Foreskin melanocyte (primary cell): ENCODE measurements at places on chromosomes 2 and 18.
A peak's percentile ranks its signal among the peaks of the same experiment; 100 is the strongest.

DNA sequence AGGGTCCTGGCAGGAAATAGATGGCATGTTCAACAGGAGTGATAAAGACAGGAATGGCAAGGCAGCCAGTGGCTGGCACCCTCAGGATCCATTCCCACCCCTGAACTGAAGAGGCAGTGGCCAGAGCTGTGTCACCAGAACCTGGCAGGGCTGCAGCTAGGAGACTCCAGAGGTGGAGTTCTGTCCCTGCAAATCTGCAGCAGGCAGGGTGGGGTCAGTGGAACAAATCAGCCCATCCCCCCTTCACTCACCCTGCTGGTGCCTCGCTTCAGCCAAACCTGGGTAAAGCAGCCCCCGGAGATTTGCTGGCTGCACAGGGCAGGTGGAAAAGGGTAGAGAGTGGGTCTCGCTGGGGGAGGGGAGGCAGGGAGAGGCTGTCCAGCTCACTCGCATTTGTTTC is 12.7 kb downstream of the INPP5D start:
- DNase-seq: no peak

GRCh38 chr2:45904267-45904945 is 252.9 kb downstream of the PRKCE start:
- no peak for DNase-seq

GRCh38 chr18:13657974-13658373 is 68.4 kb downstream of the FAM210A start:
- no peak for DNase-seq

DNA sequence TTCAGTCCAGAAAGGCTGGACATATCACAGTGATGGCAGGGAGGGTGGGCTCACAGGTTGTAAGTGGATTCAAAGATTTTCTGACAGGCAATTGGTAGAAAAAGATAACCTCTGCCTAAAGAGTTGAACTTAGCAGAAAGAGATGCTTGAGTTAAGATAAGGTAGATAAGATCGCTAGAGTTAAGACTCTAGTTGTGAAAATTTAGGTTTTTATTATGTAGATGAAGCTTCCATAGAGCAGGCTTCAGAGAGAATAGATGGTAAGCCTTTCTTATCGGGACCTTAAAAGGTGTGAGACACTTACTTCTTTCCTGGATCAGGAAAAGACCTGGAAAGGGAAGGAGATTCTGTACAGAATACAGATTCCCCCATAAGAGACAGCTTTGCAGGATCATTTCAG is 134.4 kb downstream of the GULP1 start:
- no peak for DNase-seq

DNA sequence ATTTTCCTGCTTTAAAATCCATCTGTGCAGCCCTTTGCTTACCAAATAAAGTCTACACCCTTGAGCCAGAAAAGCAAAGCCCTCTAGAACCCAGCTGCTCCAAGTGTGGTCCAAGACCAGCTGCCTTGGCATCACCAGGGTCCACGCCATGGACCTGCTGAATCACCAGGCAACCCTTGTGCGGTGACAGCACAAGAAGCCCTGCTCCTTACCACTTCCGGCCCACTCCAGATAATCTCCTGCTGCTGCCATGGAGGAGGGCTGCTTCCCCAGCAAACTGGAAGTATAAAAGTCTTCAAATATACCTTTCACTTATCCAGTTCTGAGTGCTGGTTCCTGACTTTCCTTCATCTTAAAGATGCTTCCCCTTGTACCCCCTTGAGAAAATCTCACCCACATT is 106.0 kb upstream of the PKDCC start:
- DNase-seq: no peak

DNA sequence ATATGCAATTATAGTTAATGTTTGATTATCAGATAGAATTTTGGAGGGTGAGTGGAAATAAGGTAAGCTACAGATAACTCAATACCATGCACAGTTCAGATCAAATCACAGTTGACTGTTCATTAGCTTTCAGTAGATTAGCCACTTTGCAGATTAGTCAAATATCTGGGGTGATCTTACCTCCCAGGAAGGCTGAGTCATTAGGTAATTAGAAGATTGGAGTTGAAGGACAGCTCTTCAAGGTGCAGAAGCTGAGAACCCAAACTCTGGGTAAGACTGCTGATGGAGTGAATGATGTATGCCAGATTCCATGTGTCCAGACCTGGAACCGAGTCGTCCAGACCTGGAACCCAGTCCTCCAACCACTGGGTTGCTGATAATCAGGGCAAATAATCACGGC is 262.8 kb upstream of the UBE2E3 start:
- no peak for DNase-seq

DNA sequence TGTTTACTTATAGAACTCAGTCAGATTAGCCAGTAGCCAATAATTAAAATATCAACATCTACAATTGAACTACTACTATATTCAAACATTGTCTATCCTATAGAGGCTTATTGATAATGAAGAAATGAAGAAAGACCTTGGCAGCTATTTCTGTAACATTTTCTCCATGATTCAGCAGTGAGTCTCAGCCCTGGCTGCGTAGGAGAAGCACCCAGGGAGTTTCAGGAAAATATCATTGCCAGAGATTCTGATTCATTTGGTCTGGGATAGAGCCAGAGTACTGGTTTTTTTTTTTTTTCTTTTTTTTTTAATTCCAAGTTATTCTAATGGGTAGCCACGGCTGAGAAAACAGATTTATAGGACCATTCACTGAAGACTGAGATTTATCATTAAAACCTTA is 404.8 kb downstream of the TXNL1 start:
- DNase-seq: no peak

GRCh38 chr2:237675316-237675715 is 47.9 kb downstream of the LRRFIP1 start:
- no peak for DNase-seq

DNA sequence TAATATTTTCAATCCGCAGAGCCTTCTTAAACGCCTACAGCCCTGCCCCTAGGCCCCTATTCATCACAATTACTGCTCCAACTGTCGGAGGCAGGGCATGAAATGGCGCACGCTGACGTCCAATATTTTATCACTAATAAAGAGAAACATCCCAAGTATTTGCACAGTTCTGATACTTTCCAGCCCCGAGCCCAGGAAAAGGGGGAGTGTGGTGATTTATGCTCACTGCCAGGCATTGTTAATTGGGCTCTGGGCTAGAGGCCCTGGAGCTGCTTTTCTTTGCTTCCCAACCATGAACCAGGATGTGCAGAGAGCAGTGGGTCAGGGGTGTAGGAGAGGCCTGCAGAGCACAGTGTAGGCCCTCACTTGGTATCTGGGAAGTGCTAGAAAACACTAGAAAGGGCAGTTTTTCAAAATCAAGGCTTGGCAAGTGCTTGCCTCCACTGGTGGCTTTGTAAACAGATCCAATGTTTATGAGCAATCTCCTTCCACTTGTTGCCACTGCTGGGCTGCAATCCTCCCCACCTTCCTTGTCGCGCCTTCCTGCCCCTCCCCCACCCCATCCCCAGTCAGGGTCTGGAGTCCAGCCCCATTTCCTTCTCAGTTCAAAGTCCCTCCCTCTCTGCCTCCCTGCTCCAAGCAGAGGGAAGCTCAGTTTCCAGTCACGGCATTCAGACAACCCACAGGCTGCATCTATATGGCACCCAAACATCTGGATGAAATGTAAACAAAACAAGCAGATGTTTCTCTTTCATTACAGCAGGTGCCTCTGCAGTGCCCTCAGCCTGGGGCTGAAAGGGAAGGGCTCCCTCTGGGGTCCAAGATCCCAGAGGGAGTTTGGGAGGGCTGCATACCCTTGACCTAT is 83.9 kb upstream of the PKDCC start:
- DNase-seq: peak; percentile 46

DNA sequence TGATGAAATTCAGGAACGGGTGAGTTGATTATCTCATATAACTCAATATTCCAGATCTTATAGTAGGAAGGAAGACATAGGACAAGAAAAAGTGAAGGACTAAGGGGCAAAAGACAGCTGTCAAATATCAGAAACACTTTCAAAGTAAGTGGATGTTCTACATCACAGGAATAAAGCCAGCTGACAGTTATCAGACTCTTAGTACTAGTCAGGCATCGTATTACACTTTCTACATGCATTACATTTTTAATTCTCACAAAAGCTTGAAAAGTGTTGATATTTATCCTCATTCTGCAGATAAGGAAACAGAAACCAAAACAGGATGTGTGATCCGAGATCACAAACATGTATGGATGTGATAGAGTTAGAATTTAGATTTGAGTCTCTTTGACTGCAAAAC is 63.4 kb downstream of the DNAH6 start:
- DNase-seq: no peak

DNA sequence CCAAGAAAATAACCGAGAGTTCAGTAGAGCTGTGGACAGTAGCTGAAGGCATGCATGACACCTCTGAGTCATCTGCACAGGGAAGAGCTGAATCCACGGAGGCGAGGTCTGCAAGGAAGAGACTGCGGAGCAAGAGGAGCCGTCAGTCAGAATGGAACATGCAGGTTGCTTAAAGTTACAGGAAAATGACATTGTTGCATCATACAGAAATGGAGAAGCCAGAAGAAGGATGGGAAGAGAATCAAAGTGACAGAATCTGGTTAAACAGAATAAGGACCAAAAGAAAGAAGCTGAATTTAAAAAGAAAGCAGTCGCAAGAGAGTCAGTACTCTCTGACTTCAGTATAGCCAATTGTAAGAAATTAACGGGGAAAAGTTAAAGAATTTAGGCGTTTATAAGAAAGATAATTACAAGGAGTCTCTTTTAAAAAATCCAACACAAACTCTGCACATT is 533.8 kb downstream of the ADCYAP1 start:
- DNase-seq: no peak

DNA sequence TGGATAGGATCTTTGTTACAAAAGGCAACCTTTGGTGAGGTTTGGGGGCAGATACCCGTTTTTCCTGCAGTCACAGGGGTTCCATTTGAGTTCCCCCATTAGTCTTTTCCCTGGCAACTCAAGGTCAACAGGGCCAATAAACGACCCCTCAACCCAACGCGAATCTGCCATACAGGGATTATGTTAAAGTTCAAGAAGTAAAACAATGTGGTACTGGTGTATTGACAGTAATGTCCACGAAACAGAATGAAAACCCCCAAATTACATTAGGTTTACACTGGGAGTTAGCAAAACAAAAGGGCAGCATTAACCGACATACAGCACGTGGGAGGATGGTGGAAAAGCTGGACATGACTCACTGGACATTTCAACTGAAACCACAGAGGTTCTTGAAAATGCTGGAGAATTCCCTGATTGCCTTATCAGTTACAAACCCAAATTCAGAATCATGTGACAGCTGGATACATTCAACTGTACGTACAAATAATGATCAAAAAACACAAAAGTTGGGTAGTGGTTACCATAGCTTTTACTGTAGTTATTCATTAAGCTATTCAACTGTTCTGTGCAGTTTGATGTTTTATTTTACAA is 4.9 kb upstream of the IMP4 start:
- DNase-seq: peak; percentile 66

DNA sequence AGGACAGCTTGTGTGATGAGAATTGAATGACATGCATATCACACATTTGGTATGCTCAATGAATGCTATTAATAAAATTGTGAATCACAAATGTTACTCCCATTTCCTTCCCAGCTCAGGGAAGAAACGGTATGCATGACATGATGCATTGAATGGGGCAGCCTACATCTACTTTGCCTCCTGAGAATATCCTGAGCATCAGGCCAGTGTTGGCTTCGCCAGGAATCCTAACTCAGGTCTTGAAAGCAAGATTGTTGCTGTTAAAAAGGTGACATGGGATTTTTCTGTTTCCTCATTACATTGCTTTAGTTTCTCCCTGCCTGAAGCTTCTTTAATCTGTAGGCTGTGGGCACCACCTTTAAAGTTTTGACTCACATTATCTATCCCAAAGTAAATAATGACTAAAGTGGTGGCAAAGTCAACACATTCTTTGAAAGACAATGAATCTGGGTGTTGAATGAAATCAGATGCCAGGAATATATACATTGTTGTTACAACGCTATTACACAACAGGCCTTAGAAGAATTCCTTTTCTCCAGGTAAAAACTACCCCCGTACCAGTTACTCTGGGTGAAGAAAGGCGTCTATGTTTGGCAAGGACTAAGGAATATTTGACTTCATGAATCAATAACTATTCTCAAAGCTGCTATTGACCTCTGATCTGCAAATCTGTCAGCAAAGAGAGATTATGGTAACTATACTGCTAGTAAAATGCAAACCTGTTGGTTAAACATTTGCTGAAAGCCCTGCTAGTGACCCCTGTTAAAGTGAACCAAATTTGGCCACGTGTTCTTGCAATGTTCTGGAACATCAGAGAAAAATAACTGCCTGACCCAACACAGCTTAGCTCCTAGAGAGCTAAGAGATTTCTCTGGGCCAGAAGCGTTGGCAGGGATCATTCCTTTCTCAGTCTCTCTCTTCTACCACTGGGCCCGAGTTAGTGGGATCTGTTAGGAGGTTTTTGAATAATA is 30.5 kb upstream of the NEDD4L start:
- DNase-seq: no peak

DNA sequence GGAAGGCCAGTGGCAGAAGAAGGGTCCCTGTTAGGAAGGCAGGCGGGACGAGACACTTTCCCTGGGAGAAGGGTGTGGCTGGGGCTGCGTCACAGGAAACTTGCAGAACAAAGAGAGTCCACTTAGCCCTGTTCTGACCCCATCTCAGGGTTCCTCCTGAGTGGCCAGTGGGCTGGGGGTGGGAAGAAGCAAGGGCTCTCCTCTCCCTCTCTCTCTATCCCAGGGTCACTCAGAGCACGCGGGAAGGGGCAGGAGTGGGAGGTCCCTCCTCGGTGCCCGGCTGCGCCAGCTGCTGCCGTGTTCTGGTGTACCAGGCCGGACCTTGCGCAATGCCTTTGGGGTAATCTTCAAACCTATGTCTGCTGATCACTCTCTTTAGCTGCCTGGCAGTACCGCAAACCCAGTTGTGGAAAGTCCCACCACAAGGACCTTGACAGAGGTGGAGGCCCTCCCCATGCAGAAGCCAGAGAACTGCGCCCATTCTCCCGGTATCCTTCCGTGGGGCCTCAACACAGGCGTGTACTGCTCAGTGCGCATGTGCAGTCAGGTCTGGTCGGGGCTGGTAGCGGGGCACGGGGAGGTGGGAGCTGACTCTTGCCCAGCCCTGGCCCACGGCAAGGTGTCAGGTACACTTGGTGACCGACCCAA is 47.8 kb upstream of the ST3GAL5 start:
- DNase-seq: no peak

GRCh38 chr2:221561770-221562169 is 10.3 kb downstream of the EPHA4 start:
- DNase-seq: no peak

DNA sequence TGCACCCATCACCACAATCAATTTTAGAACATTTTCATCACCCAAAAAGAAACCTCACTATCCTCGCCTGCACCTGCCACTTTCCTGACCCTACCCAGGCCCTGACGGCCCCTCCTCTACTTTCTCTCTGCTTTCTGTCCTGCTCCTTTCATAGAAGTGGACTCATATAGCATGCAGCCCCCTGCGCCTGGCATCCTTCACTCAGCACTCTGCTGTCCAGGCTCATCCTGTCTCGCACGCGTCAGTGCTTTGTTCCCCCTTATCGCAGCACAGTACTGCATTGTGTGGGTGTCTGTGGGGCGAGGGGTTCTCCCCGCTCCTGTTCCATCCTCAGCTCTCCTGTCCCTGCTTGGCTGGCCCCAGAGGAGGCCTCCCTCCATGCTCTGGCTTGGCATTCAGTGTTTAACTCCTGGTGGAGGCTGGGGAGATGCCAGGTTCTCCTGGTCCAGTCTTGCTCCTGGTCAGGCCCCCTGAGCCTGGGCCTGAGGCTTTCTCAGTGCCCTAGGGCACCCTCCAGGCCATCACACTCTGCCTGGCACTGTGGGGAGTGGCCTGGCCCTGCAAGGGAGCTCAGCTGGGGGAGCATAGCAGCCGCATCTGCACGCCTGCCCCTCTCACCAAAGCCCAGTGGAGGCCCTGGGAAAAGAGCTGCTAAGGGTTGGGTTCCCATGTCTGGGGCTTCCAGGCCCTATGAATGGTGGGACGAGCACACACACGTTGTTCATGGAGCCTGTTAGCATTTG is 6.6 kb upstream of the TUBB6 start:
- no peak for DNase-seq

GRCh38 chr2:185441486-185442005 is 297.1 kb upstream of the FSIP2 start:
- DNase-seq: no peak
